Activated naive CD4-positive, alpha-beta T cell treated with anti-CD3 and anti-CD28 coated beads, Interleukin-2, amount 10 ng/mL, durations not matched to agents 7 days and 5 days (primary cell): ENCODE measurements at places on chromosomes 7 and 10.

DNA sequence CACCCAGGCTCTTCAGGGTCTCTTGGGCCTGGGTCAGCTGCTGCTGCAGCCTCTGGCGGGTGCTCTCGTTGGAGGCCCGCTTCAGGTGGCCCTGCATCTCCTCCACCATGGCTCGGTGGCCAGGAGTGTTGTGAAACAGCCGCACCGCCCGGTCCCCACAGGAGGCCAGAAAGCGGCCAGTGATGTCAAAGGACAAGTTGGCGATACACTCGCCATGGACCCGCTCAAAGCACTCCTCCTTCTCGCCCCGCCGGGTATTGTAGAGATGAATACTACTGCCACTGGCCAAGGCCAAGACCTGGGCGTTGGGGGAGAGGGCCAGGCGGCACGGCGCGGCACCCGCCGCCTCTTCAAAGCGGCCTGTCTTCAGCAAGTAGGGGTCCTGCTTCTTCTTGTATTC is 7.9 kb downstream of the TBL2 start:
- DNase-seq: no peak

DNA sequence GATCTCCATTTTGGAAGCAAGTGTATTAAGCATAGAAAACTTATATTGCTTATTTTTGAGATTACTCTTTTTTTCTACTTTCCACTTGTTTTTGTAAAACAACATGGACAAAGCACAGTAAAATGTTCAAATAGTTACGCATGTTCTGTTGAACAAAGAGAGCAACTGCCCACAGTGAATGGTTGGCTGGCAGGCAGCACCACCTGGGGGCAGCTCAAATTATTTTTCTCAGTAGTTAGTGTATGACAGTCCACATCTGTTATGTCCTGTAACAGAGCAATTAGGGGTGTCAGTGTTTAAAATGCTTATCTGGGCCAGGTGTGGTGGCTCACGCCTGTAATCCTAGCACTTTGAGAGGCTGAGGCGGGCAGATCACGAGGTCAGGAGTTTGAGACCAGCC is 46.1 kb upstream of the CACUL1 start:
- DNase-seq: peak; percentile 25

DNA sequence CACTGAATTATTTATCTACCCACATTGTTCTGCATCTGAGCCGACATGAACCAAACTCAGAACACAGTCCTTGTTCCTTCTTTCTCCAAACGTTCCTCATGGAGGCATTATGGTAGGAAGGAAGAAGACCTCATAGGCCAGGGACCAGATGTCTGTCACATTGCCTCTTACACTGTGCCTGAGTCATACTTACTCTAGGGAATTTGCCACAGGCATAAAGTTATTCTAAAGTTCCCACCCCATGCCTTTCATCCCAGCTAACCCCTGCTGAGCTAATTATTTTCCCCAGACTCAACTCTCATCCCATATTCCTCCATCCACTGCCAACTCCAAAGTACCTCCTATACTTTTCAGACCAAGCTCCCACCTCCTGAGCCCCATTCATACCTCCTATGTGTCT is 21.2 kb downstream of the MAT1A start:
- DNase-seq: no peak

GRCh38 chr10:68153473-68154210 is 44.4 kb downstream of the MYPN start:
- DNase-seq: no peak

- DNase-seq: no peak
Observed at GRCh38 chr10:117754770-117755658, 212.5 kb downstream of the EMX2 start.

GRCh38 chr7:3861941-3862340 is 560.9 kb downstream of the SDK1 start:
- DNase-seq: no peak

DNA sequence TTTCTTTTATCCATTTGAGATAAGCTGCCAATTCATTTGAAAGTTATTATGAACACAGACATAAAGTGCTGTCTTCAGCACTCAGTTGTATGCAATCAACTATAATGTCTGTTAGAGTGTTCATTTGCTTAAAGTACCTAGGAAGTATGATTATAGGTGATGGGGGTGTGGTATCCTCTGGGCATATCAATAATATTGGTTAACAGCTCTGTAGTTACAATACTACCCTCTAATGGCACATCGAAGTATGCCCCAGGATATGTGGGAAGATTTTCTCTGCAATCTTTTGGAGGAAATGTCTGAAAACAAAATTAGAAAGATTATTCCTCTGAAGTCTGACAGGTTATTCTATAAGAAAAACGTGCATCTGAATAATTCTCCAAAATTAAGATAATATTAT is 429.7 kb downstream of the ARL4A start:
- DNase-seq: no peak

DNA sequence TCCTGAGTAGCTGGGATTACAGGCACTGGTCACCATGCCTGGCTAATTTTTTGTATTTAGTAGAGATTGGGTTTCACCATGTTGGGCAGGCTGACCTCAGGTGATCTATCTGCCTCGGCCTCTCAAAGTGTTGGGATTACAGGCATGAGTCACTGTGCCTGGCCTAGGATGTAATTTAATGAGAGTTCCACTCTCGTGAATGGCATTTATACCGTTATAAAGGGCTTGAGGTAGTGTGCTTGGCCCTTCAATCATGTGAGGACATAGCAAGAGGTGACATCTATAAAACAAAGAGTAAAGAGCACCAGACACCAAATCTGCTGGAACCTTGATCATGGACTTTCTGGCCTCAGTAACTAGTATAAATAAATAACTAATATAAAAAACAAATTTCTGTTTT is 93.5 kb upstream of the PPP1R9A start:
- no peak for DNase-seq

DNA sequence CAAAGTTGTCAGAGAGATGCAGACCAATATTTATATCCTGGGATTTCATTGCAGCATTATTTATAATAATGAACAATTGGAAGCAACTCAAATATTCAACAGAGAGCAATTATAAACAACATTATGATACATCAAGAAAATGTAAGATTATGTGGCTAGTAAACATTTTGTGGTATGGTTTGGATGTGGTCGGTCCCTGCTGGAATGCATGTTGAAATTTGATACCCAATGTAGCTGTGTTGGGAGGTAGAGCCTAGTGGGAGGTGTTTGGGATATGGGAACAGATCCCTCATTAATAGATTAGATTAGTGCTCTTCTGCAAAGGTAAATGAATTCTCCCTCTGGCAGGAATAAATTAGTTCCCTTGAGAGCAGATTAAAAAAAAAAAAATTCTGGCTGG is 350.9 kb downstream of the ANKRD30A start:
- no peak for DNase-seq

DNA sequence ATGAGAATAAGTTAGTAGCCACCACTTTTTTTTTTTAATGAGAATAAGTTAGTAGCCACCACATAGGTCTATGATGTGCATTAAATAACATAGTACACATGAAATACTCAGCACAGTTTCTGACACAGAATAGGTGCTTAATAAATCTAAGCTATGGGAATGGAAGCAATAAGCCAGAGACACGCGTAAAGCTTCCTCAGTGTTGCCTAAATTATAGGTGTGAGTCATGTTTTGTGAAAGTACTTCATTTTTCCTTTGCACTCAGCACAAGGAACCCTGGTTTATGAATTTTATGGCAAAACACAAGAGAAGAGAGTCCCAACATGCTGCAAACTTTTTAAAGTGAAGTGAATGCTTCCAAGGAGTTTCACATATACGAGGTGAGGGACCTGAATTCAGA is 267.4 kb downstream of the RNLS start:
- no peak for DNase-seq

GRCh38 chr7:25636168-25636567 is 407.9 kb upstream of the NPVF start:
- no peak for DNase-seq

DNA sequence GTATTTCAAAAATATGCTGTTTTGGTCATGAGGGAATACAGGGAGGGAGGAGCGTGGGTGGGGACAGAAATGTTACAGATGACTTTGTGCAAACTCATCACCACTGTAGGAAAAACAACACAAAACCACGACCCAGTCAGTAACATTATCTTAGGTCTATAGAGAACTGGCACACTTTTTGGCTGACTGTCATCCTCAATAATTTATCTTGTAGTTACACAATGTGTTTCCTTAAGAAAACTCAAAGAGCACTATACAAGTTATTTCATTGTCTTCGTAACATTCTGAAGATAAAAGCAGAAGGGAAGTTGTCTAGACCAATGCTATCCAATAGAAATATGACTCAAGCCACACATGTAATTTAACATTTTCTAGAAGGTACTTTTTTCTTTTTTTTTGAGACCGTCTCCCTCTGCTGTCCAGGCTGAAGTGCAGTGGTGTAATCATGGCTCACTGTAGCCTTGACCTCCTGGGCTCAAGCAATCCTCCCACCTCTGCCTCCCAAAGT is 16.9 kb upstream of the CDK14 start:
- no peak for DNase-seq

DNA sequence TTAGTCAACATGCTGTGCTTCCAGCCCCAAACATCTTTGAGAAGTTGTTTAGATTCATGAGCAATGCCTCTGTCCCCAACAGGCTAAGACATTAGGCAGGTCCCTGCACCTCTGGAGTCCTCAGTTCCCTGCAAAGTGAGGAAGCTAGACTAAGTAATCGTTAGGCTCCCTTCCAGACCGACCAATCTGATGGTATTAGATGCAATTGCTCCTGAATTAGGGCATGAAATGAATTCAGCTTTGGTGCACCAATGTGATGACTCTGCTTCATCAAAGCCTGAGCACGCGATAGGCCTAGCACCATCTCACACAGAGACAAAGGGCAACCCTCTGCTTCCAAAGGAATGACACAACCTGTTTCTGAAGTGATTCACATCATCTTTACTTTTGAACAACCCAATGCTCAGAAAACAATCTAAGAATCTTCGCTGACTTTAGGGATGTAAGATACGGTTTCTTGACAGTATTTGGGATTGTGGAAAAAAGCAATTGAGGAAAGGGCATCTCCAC is 723 bp upstream of the TES start:
- DNase-seq: no peak

DNA sequence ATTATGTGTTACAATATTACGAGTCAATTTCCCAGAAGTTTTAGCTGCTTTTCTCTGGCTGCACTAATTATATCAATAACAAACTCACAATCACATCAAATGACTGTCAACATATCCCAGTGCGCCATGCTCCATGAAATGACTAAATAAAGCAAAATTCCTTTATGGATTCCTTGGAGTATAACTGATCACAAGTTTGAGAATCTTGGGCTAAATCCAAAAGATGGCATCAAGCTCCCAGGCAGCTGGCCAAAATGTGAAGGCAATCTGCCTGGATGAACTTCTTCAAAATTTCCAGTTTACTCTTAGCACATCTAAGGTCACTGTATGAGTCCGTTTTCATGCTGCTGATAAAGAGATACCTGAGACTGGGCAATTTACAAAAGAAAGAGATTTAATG is 210.8 kb downstream of the CCSER2 start:
- DNase-seq: no peak

GRCh38 chr10:108052981-108053380 is 888.5 kb upstream of the SORCS1 start:
- DNase-seq: no peak

- DNase-seq: no peak
Observed at GRCh38 chr7:98930921-98931320, 52.6 kb downstream of the TRRAP start.

DNA sequence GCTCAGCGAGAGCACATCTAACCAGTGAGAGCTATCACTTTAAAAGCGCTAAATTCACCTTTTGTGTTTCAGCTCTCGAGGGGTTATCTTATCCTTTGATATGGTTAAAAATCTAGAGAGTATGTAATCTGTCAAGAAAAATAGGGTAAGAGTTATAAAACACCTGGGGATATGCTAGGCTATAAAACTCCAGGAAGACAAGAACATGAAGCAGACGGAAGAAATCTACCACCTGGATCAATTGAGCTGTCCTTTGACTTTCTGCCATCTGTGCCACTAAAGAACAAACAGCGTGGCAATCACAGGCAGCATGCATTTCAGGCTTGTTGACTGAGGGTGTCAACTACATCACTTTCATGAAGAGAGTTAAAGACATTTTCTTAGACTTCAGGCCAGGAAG is 83.1 kb downstream of the ZNF248 start:
- DNase-seq: no peak

- DNase-seq: no peak
Observed at GRCh38 chr10:104032144-104032775, 53.4 kb downstream of the COL17A1 start.

- no peak for DNase-seq
Observed at GRCh38 chr10:74083304-74083703, 67.3 kb downstream of the AP3M1 start.

- no peak for DNase-seq
Observed at GRCh38 chr10:27911539-27911938, 87.3 kb downstream of the ODAD2 start.

GRCh38 chr7:98418271-98418635 is 17.4 kb upstream of the BAIAP2L1 start:
- no peak for DNase-seq

- no peak for DNase-seq
Observed at GRCh38 chr7:45884136-45884535, 4.2 kb upstream of the IGFBP1 start.

GRCh38 chr7:101302641-101303101 is 18.9 kb downstream of the IFT22 start:
- DNase-seq: no peak

DNA sequence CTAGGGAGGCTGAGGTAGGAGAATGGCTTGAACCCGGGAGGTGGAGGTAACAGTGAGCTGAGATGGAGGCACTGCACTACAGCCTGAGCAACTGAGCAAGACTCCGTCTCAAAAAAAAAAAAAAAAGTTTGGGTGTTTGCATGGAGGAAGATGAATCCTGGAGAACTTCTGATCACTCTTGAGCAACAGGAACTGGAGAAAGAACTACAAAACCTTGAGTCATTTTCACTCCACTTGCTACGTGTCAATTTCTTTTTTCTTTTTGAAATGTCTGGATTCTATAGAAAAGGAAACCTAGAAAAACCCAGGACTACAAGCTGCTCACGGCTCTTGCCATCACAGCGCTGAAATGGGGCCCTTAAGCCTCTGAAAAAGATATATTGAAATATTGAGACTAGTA is 189.6 kb upstream of the NRP1 start:
- DNase-seq: no peak

DNA sequence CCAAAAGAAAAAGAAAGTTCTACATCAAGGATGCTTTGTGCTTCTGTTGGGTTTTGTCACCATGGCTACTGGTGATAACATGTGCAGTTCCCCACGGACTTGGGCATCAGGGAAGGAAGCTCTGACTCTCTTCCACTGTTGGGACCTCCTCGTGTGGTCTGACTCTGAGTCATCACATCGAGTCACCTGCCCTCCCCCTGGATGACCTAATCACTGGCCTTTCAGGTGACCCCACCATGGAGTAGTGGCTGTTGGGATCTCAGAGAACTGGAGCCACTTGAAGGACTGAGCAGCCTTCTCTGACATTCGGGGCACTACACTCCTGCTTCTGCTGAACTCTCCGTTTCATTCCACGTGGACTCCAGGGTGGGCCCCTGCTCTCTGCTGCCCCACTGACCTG is 60.8 kb upstream of the DOCK1 start:
- no peak for DNase-seq

DNA sequence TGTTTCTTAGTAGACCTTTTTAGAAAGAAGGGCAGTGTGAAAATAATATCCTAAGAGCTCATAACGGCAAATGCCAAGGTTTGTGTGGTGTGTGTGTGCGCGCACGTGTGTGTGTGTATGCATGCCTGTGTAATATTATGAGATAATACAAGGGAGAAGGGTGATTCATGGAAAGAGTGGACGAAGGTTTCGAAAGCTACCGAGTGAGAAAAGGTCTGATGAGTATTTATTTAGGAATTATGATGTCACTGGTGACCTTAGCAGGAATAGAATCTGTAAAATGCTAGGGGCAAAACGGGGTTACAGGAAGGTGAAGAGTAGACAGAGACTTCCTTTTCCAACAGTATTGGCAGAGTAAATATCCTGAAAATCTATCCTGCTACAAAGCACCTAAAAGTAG is 107.3 kb downstream of the AHR start:
- no peak for DNase-seq
